Activated CD8-positive, alpha-beta memory T cell treated with anti-CD3 and anti-CD28 coated beads for 24 hours (primary cell): ENCODE measurements at places on chromosomes 7 and 10.

DNA sequence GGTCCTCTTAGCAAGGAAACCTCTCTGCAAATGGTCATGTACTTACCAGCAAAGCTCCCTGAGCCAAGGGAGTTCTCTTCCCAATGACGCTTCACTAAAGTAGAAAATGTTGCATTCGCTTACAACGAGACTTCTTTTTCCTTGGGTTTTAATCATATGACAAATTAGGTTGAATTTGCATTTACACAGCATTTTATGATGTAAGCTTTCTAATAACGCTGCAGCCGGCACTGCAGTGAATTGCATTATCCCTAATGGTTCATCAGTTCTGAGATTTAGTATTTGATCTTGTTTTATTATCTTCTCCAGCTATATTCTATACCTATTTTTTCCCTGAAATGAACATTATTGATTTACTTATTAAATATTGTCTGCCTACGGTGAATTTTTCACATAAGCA is 339.3 kb upstream of the PFKP start:
- DNase-seq: no peak

DNA sequence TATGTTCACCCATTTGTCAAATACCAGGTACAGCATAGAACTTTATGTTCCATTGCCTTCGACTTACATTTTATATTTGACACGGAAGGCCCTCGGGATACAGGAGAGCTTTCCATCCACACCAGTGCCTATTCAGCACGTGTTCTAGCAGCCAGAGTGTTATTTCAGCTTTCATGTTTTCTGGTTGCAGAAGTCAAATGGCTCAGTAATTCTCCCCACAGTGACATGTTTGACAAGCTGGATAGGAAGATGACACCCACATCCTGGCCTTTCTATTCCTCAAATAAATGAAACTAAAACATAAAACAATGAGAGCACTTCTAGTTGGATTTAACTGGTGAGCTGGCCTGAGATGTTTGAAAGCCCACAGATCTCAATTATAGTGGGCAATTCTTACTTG is 173.4 kb downstream of the SORCS1 start:
- DNase-seq: no peak

GRCh38 chr7:116786791-116787443 is 75.5 kb upstream of the CAPZA2 start:
- DNase-seq: no peak

DNA sequence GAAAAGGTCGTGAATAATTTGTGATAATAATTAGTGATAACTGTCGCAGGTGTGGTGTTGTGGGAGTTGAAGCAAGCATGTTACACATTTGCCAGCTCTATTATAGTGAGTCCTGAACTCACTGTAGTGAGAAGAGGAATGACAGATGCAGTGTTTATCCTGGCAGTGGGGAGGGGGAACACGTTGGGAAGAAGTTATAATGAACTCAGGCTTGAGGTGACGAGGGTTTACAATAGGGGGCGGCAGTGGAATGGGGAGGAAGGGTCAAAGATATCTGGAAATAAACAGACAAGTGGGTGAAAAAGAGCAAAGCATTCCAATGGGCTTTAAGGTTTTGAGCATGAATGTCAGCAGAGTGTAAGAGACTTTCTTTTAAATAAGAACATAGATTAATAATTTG is 49.6 kb downstream of the ITPRID1 start:
- DNase-seq: no peak

DNA sequence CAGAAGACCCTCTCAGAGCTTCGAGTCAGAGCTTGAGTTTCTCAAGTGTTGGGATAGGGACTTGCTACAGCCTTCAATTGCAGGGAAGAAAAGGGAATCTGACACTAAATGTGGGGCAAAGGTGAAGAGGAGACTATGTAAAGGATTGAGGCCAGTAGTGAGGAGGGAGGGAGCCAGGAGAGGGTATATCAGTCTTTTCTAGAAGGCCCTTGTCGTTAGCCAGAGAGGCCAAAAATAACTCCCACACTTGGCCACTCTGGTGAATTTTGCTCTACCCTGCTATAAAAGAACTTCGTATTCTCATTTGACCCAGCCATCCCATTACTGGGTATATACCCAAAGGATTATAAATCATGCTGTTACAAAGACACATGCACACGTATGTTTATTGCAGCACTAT is 162.0 kb downstream of the MDFIC start:
- DNase-seq: no peak
